ENCODE measurements at places on chromosomes 2 and 18.

GRCh38 chr2:148874868-148875341 is at the start of gene KIF5C:
KIF5C (plus strand) TSS chr2:148875227; CDS start chr2:148875618, 391 bp downstream.
- DNase-seq = peak; percentile 83

DNA sequence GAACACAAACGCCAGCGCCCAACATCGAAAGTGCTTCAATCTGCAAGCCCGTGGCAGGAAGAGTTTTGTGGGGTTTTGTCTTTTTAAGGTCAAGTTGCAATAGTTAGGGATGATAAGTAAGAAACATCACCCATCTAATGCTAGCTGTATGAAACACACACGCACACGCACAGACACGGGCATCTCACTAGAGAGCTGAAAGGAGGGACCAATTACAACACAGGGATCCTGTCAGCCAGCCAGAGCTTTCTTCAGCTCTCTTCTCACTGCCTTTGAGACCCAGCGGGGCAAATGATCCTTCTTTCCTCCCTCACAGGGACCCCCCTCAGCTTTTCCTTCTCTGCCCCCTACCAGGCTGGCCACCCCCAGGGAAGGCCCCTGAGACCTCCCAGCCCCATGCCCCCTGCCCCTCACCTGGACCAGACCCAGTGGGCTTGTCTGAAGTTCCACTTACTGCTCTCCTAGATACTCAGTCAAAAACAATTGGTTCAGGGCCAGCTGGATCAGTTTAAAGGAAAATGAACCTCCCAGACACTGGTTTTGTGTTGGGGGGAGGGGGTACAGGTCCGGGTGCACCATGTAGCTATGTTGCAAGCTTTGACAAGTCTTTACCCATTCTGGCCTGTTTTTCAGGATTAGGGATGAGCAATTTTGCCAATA is 17.9 kb downstream of the CYP26B1 start:
- DNase-seq = peak; percentile 72

DNA sequence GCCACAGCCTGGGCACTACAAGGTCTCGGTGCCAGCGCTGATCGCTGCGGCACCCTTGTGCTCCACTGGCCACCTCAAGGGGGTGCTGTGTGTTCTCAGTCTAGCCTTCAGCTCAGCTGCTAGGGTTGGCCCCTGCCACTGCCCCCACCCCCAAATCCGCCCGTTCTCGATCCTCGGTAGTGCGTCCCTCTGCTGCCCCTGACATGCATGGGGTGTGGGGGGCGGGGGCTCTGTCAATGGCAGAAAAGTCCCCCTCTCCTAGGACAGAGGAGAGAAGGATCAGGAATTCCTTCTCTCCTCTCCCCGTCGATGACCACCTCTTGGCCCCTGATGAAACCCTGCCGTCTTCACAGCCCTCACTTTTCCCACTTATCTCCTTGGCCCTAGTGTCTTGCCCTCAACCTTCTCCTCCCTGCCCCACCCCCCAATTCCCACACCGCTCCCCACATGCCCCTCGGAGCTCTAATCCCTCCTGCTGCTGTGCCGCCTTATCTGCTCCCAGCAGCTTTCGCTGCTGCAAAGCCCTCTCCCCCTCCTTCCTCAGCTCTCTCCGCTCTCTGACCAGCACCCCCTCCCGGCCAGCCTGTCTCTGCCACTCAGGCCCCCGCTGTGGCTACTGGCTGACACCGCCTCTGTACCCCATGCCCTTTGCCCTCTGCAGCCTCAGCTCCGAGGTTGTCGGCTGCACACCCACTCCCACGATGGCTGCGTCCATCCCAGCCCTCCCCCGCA is 4.3 kb upstream of the ASIC4 start:
- peak; percentile 50 for DNase-seq

- no peak for DNase-seq
Measured at GRCh38 chr18:48109961-48110493, 179.6 kb upstream of the SMAD2 start.

- no peak for DNase-seq
Measured at GRCh38 chr2:101048756-101049155, 46.7 kb downstream of the RPL31 start.

DNA sequence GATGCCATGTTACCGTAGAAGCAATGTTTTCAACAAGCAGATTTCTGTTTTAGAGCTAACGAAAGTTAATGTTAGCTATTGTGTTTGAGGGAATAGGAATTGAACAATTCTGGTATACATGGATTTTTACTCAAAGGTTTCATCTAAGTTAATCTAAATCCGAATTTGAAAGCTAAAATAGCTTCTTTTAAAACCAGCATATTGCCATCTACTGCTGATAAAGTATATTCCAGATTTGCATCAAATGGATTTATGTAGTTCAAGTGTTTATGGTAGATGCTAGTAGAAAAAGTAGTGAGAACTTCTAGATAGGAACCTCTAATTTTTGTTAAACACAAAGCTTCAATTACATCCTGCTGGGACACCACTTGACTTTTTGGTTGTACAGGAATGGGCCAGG is 1569.5 kb upstream of the NXPH2 start:
- DNase-seq = no peak

- DNase-seq = no peak
Measured at GRCh38 chr2:184336688-184337087, 261.6 kb upstream of the ZNF804A start.

- no peak for DNase-seq
Measured at GRCh38 chr18:69708844-69709243, 238.8 kb downstream of the CD226 start.

GRCh38 chr2:59529726-59530125 is 1023.7 kb downstream of the BCL11A start:
- DNase-seq = no peak

DNA sequence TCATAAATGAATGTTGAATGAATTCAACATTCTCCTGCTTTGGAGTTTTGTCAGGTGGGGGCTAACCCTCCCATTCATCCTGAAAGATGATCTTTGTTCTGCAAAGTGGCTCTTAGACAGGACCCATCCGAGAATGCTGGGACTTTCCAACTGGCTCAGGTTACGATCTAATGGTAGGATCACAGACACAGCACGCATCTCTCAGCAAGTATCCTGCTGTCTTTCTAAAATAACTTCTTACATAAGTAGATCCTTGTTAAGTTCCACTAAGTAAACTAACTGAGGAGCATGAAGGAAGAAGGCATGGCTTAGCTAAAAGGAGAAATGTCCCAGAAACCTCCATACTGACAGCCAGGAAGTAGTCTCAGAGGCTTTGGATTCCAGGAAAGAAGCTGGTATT is 23.7 kb downstream of the CYP27A1 start:
- DNase-seq = peak; percentile 35

DNA sequence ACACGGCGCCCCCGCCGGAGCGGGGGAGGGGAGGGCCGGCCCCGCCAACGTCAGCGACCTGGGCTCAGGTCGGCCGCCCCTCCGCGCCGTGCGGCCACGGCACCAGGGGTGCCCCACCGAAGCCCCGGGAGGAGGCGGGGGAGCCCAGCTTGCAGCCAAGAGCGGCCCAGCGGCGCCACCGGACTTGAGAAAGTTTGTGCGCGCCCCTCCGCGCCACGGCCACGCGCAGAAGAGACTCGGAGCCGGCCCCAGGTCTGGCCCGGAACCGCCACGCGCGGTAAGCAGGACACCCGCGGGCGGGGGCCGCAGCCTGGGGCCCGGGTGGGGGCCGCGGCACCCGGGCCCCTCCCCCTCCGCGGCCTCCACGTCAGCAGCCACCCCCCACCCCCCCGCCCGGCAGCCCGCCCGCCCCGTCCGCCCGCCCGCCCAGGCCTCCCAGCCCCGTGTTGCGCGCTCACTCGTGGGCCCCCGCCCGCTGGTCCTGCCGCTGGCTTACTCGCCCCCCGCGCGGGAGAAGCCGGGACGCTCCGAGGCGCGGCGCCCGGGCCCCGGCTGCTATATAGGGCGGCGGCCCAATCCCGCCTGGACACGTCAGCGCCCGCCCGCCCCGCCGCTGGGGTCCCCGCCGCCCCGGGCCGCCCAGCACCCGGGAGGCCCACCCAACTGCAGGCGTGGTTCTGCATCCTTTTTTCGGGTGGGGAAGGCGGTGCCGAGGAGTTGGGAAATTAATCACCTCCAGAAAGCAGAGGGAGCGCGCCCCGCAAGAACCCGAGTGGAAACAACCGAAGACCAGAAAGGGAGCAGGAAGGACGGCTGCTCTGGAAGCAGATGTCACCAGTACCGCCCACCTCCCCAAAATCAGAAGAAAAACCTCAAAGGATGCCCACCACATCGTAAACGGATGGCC is 42.9 kb downstream of the HDLBP start:
- DNase-seq = peak; percentile 48

DNA sequence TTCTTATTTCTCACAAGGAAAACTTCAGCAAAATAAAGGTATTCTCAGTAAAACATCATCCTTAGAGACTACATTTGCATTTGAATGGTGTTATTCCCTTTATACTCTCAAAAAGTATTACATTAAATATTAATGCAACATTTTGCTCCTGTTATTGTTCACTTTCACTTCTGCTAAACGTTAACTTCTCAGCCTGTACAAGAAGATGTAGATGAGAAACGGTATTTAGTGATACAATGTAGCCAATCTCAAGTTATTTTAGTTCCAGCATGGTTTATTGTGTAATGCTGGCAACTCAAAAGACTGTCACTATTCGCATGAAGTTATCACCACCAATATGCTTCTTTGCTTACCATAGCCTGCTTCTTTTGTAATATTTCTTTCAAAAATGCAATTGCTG is 514.1 kb downstream of the CPS1 start:
- DNase-seq = no peak

GRCh38 chr2:33617401-33617800 is 18.3 kb upstream of the FAM98A start:
- no peak for DNase-seq

GRCh38 chr2:134466141-134466540 is 212.3 kb downstream of the MGAT5 start:
- DNase-seq = no peak

GRCh38 chr2:24115057-24115456 is 8.1 kb downstream of the PFN4 start:
- no peak for DNase-seq

DNA sequence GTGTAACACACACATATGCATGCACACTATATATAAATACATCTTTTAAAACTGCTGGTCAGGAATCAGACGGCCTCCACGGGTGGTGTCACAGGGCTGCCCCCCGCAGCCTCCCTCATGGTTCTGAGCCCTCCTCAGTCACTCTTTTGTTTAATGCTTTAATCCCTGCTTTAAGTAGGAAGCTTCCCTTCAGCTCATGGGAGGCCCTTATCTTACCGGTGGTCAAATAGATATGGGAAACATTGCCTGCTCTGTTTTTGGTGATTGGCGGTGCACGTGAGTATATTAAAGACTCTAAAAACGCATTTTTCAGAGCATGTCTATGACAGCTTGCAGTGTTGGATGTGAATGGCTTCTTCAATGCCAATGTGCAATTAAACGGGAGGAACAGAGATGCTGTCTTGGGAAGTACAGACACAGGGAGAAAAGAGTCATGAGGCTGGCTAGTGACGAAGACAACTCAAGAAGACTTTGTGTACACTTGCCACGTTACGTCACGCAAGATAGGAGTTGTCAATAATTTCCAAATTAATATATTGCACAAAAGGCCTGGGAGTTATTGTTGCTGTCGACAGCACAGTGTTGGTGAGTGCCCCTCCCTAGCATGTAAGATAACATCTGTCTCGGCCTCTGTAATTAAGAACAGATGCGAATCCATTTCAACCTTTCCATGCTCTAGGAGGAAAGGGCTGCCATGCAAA is 23.3 kb downstream of the GNLY start:
- no peak for DNase-seq

- DNase-seq = no peak
Measured at GRCh38 chr18:46672062-46672970, 15.3 kb upstream of the LOXHD1 start.

DNA sequence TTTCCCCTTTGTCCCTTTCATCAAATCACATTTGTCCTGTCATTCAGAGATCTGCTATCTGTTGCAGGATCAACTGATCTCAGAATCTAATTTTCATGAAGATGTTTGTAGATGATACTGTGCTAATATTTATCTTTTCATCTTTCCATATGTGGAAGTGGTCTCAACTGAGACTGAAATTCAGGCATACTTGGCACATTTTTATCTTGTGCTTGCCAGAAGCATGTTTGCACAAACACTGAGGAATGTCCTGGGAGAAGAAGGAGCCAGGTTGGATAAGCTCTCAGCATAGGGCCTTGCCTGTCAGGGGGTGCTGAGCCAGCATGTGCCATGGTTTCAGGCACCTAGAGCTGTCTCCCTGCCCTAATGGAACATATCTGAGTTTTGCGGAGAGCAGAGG is 24.5 kb upstream of the MMADHC start:
- peak; percentile 42 for DNase-seq
